Stimulated activated CD8-positive, alpha-beta memory T cell treated with anti-CD3 and anti-CD28 coated beads, Interleukin-12 subunit alpha, Interleukin-12 subunit beta, amount 100 ng/mL, for 4 hours (primary cell): ENCODE measurements at places on chromosomes 7 and 10.

- DNase-seq, result no peak
These were observed 1.7 kb downstream of the URGCP start for GRCh38 chr7:43904533-43905208.

GRCh38 chr7:74141705-74142104, 32.5 kb upstream of the EIF4H start:
- no peak for DNase-seq

- no peak for DNase-seq
These were observed 6.9 kb downstream of the ATP5MF start for GRCh38 chr7:99459087-99459486.

GRCh38 chr7:71782051-71782450, 630.1 kb downstream of the CALN1 start:
- DNase-seq, result no peak

GRCh38 chr10:34687434-34688210, 127.5 kb downstream of the PARD3 start:
- DNase-seq, result no peak
